Suppressor macrophage treated with lipopolysaccharide for 1 hour (primary cell): ENCODE measurements at places on chromosomes 11 and 22.

DNA sequence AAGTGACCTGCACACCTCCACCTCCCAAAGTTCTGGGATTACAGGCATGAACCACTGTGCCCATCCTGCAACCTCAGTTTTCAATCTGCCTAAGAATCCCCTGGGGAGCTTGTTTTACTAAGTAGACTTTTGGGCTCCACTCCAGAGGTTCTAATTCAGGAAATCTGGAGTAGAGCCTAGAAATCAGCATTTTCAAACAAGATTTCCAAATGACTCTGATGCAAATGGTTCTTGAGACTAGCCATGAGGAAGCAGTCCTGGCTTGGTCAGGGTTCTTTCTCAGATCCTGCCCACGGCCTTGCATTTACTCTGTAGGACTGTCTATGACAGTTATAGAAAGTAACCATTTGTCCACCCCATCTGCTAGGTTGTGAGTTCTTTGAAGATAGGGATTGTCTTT, 1.6 kb upstream of the KCNE3 start:
- peak; percentile 73 for DNase-seq

GRCh38 chr11:10392095-10393079, 62.7 kb upstream of the AMPD3 start:
- DNase-seq = no peak

DNA sequence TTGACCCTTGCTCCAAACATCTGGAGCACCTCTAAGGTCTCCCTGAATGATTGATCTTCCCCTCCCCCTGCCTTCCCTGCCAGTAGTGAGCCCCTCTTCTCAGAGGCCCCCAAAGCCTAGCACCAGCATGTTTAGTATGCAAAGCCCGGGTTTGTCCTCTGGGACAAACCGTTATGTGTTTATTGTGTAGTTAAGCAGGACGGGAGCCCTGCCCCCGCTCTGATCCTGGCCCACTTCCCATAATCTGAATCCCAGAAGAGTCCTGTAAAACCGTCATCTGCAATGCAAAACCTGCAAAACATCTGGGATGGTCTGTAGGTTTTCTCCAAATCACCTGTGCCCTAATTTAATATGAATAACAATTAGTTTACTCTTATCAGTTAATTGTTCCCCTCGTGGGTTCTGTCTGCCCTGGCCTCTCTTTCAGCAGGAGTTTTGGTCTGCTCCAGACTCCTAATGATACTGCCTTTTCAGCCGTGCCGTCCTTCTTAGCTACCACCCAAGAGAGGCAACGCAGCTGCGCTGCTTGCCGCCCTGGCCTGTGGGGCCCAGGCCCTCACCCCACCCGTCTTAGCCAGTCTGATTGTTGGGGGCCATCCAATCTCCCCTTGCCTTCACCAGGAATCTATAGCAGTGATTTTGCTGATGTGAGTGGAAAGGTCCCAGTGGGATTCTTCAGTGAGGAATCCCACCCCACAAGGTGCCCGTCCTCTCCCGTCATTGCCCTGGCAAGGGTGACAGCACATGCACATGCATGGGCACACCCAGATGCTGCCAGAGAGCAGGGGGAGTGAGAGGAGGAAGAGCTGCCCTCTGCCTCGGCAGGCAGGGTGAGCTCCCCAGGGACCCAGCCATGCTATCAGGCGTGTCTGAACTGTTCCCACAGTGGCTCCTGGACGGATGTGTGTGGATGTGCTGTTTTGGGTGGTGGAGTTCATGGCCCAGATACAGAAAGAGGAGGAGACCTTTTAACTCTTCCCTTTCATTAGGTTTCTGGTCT, 3.0 kb upstream of the B3GAT1 start:
- DNase-seq = no peak

- no peak for DNase-seq
Observed at GRCh38 chr11:117251506-117251905, 19.0 kb downstream of the RNF214 start.

GRCh38 chr11:47711816-47712215, 3.4 kb downstream of the AGBL2 start:
- no peak for DNase-seq

GRCh38 chr22:42258126-42258525, 12.3 kb downstream of the TCF20 start:
- DNase-seq = no peak

- DNase-seq = no peak
Observed at GRCh38 chr11:87473174-87473573, 435.4 kb downstream of the TMEM135 start.

- DNase-seq = peak; percentile 90
Observed at GRCh38 chr11:73236854-73237253, 18.8 kb downstream of the P2RY2 start.

GRCh38 chr11:33065445-33066178, 26.2 kb downstream of the TCP11L1 start:
- DNase-seq = peak; percentile 72

- DNase-seq = no peak
Observed at GRCh38 chr11:2595204-2595603, 104.6 kb downstream of the KCNQ1OT1 start.

GRCh38 chr11:35006389-35007128, 90.1 kb downstream of the PDHX start:
- peak; percentile 95 for DNase-seq

GRCh38 chr11:66330931-66331330, 5.3 kb downstream of the RIN1 start:
- no peak for DNase-seq

- DNase-seq = no peak
Observed at GRCh38 chr11:129951201-129951865, 51.3 kb downstream of the PRDM10 start.

DNA sequence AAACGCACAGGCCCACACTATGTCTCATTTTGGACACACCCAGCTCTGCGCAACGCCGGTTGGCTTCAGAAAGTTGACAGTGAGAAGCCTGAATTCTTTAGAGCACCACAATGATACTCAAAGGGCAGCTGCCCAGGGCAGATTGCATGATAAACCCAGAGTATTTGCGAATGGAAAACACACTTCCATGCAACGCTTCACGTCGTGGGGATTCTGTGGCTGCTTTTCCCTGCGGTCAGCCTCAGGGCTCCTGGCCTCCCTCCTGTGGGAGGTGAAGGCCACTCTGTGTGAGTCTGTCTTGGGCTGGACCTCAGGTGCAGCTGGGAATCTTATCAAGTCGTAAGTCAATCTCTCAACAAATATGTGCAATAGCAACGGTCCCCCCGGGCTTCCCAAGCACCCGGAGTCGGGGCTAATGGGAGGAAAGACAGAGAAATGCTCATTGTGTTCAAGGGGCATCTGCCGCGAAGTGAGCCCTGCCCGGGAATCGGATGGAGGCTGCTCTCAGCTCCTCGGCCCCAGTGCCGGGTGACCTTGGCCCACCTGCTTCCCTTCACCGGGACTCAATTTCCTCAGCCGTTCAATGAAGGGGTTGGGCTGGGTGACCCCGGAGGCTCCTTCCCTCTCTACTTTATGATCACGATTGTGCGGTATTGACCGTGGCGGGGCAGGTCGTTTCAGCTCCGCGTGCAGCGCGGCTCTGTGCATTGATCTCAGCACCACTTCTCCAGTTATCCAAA, 623.6 kb downstream of the BRD1 start:
- no peak for DNase-seq

DNA sequence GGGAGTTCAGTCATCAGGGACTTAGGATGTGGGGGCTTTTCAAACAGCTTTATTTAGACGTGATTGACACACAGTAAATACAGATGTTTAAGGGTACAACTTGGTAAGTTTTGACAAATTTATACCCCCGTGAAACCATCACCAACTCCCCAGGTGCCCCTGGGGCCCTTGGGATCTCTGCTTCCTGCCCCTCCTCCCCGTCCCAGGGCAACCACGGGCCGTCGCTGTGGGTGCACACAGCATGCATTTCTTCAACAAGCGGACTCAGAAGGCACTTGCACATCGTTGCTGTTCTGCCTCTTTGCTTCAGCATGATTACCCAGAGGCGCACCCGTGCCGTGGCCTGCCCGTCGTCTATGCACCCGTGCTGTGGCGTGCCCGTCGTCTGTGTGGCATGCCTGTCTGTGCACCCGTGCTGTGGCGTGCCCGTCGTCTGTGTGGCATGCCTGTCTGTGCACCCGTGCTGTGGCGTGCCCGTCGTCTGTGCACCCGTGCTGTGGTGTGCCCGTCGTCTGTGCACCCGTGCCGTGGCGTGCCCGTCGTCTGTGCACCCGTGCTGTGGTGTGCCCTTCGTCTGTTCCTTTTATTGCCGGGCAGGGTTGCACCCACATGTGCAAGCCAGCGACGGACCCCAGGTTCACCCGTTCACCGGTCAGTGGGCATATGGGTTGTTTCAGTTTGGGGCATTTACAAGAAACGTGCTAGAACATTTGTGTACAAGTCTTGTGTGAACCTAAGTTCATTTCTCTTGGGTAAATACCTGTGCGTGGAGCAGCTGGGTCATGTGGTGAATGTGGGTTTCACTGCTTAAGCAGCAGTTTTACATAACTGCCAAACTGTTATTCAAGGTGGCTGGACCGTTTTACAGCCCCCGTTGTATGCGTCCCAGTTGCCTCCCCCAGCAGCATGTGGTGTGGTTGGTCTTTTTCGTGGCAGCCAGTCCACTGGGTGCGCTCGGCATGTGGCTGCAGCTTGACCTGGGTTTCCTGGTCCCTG, 8.3 kb downstream of the CD81 start:
- no peak for DNase-seq

DNA sequence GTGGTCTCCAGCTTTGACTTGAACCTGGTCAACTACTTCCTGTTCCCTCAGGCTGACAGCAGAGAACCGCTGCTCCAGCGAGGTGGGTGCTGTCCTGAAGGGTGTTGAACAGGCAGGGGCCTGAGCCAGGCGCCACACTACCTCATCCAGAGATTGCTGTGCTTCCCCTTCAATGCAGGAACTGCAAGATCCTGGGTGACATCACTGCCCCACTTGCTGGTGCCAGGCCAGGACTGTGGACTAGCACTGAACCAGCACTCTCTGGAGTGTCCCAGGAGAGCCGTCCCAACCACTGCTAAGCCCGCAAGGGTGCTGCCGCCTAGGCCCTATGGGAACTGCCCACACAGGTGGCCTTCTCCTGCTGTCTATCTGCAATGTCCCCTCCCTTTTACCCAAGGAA, 51.7 kb downstream of the GAB4 start:
- DNase-seq = peak; percentile 35

DNA sequence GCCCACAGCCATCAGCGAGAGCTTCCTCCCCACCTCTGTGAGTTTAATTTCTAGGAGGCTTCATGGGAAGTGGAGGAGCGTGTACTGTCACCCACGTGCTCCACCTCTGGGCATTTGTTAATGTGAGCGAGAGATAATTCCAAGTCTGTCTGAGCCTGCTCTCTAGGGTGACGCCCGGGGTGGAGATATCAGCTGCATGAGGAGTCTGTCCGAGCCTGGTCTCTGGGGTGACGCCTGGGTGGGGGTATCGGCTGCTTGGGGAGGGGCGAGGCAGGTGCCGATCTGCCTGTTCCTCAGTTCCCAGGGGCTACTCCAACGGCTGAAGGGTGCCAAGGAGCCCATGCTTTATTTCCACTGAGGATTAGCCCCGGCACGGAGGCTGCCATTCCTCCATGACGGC, 735.0 kb downstream of the BRD1 start:
- DNase-seq = no peak

GRCh38 chr11:84800755-84801346, 826.3 kb downstream of the DLG2 start:
- DNase-seq = no peak

GRCh38 chr22:37745548-37746365, 48.9 kb downstream of the TRIOBP start:
- peak; percentile 98 for DNase-seq

- DNase-seq = no peak
Observed at GRCh38 chr11:71131861-71132260, 120.5 kb downstream of the SHANK2 start.

GRCh38 chr11:9714272-9714940, 50.5 kb downstream of the SWAP70 start:
- DNase-seq = peak; percentile 35

DNA sequence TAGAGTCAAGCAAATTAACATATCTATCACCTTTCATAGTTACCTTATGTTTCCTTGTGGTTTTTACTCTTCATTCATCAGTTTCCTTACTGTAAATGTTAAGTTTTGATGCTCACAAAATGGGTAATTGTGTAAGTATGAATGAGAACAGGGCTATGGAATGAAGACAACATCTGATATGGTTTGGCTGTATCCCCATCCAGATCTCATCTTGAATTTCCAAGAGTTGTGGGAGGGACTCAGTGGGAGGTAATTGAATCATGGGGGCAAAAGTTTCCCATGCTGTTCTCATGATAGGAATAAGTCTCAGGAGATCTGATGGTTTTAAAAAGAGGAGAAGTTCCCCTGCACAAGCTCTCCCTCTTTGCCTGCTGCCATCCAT, 107.6 kb downstream of the CCDC34 start:
- no peak for DNase-seq

DNA sequence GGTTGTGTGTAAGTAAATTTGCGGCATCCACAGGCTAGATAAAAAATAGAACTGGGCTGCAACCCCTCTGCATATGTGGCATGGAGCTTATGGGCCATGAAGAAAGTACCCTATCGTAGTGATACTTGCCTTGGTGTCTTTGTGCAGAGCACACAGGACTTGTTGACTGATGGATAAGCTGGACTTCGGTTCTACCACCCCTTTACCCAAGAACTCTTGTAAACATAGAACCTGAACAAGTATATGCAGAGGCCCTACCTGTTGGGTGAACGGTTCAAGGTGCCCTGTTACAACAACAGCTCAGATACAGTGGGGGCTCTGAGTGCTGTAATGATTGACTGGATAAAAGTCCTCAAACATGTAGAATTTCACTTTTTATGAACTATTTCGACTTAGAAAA, 3.0 kb upstream of the LGR4 start:
- no peak for DNase-seq

- no peak for DNase-seq
Observed at GRCh38 chr11:1404461-1405185, 14.9 kb downstream of the BRSK2 start.

- DNase-seq = peak; percentile 69
Observed at GRCh38 chr11:34633990-34634693, 13.2 kb downstream of the EHF start.

DNA sequence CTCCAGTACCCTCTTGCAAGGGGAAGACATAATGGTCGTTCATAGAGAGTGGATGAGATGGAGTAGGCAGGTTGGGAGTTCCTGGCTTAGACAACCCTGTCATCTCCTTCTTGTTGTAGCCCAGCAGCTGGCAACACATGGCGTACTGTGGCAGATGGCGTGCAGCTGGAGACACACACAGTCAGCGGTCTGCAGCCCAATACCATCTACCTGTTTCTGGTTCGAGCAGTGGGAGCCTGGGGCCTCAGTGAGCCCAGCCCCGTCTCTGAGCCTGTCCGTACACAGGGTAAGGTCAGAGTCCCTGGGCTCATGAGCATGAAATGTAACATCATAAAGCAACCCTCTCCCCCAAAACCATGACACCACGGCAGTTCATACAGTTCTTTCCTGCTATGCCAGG, 8.7 kb downstream of the ROBO3 start:
- DNase-seq = no peak

- no peak for DNase-seq
Observed at GRCh38 chr11:84247926-84248325, 961.8 kb upstream of the CCDC90B start.

GRCh38 chr22:27775758-27776649, 25.6 kb downstream of the MN1 start:
- no peak for DNase-seq

- DNase-seq = no peak
Observed at GRCh38 chr11:116548256-116548655, 224.5 kb downstream of the BUD13 start.
